ENCODE measurements at places on chromosomes 12 and 14.

DNA sequence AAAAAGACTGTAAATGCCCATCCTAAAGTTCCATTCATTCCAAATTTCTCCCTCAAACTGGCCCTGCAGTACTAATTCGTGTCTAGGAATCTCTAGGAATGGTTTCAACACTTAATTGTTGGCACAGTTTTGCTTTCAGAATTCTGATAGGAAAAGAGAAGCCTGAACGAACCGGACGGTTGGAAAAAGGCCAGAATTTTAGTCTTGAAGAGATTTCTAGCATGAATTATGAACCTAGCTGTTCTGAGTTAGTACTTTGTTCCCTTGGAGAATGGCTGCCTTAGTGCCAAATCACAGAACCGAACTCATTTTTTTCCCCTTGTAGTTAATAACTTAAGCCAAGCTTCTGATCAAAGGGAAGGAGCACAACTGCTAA, 262.6 kb downstream of the ADAMTS20 start:
- no peak for ATAC-seq

GRCh38 chr12:11877869-11878780, 192.6 kb upstream of the BCL2L14 start:
- ATAC-seq = no peak

DNA sequence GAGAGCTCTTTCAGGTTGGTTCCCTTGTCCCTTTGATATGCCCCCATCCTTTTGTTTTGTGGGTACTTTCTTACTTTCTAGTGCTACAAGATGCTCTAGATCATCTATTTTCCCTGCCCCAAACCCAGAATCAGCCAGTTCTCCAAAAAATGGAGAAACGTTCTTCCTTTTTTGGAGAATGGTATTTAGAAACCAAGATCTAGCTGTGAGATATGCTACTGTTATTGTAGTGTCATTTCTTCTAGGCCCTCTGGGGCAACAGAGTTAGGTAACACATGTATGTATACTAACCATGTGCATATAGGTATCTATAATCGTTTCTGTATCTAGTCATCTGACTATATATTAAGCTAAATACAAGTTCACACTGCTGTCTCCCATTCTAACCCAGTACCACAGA, 6.9 kb upstream of the IGFBP6 start:
- ATAC-seq = no peak

DNA sequence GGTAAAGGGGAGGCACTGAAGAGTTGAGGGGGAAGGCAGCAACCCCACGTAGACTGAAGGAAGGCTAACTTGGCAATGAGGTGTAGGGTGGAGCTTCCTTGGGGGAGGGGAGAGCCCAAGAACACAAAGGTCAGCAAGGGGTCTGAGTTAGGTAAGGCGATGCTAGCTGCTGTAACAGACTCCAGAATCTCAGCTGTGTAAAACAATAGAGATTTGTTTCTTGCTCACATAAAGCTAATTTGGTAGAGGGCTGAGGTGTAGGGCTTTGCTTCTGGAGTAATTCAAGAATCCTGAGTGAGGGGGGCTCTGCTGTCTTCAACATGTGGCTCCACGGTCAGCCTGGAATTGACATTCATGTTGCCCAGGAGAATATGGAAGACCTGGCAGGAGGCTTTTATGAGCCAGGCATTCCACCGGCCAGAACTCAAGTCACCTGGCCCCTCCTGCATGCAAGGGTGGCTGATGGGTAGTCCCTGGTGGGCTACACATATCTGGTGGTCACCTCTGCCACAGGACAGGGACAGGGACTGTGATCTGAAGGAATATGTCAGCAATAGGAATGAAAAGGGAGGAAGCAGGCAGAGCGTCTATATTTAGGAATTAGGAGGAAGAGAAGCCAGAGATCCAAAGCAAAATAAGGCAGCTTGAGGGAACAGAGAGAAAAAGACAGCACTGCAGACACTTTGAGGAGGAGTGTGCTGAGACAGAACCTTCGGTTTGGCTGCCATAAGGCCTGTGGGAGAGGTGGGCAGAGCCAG, 153.7 kb downstream of the ZFP36L1 start:
- ATAC-seq = no peak

DNA sequence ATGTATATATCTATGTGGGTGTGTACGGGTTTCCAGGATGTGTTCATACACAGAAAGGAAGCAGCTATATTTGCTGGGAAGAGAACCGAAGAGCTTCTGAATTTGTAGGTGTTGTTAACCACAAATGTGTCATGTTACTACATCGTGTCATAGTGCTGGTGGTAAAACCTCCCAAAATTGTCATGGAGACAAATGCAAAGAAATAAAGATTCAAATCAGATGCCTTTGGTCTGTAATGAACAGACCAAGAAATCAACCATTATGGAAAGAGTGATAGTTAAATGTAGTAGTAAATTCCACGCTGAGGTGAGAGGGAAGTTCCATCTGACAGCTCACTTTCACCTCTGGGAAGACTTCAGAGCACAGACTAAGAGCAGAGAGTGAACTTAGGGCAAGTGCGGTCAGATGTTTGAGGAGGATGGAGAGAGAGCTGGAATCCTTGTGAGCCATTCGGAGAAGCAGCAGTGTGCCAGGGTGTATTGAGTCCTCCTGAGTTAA, 487.5 kb downstream of the TMEM121 start:
- ATAC-seq = no peak

DNA sequence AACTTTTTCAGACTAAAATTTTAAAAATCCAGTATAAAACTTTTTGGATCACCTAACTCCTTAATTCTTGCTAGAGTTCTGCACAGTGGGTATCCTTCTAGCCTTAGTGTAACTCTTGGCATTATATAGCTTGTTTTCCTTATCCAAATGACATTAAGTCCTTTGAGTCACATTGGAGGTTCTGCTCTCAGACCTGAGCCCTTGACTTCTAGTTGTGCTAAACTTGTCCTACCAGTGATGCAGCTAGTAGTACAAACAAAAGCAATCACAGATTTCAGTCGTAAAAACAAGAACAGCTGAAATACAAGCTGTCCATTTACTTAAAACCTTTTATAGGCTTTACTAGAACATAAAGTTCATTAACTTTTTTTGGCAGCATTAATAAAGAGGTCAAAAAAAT, 10.5 kb downstream of the ZBTB1 start:
- ATAC-seq = no peak

DNA sequence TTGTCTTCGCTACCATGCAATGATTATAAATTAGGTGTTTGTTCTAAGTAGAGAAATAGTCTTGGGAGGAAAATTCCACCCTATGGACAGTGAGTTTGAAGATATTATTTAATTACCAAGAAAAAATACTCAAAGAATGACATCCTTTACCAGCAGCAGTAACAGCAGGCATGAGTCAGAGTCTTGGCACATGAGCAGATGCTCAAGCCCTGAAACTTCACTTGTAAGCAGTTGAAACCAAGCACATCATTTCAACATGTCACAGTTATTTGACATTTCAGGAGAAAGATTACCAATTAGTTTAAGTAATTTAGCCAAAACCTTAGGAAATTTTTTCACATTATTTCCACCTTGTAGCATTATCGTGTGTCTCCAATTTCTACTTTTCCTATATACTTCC, 99.2 kb downstream of the C12orf50 start:
- no peak for ATAC-seq

GRCh38 chr12:57058454-57058853, 8.5 kb upstream of the MYO1A start:
- ATAC-seq = peak; percentile 77

DNA sequence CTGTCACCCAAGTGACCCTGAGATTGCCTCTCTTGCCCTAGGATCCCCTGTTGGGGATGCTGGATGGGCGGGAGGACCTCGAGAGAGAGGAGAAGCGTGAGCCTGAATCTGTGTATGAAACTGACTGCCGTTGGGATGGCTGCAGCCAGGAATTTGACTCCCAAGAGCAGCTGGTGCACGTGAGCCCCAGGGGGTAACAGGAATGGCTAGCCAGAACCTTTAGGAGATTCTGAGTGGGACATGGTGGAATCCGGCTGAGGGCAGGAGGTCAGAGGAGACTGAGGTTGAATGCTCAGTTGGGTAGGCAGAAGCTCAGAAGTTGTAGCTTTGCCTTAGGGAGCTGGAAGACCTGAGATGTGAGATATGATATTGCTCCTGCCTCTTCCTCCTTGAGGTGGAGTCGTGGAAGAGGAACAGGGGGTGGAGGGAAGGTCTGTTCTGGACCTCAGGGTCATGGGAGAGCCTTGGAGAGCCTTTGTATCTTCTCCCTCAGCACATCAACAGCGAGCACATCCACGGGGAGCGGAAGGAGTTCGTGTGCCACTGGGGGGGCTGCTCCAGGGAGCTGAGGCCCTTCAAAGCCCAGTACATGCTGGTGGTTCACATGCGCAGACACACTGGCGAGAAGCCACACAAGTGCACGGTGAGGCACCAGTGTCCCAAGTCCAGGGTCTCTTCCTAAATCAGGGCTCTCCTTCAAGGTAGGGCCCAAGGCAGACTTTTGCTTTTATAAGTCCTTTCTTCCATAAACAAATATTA, 6.3 kb downstream of the GLI1 start:
- no peak for ATAC-seq

All from stimulated activated memory B cell treated with anti-CD40 and anti-IgM and Interleukin-4, amounts not matched to agents 10 μg/mL and 1 μg/mL and 100 μg/mL, for 72 hours (primary cell).